ENCODE measurements at places on chromosomes 1 and 21.

DNA sequence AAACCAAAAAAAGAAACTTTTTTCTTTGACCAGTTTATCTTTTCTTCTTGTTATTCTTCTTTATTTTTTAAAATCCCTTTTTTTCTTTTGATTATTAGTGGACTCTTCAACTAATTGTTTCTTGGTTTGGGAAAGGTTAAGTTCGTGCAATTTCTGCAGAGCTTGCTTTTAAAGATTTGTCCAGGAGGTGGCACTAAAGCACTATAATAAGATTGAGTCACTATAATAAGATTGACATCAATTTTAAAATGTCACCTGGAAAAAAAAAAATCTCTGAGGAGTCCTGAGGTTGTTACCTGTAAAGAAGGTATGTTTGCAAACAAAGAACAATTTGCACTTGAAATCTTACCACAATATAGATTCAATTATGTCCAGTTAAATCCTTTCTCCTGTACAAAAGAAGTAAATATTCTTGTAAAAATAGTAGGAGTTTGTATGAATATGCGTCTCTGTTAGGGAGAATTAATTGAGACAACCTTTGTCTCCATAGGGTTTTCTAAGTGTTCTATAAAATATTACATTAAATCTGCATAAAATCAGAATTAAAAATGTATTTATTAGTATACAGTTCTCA is 166.7 kb downstream of the ADGRL4 start:
- DNase-seq: peak; percentile 2

GRCh38 chr1:213383465-213383864 is 332.4 kb downstream of the RPS6KC1 start:
- no peak for DNase-seq

DNA sequence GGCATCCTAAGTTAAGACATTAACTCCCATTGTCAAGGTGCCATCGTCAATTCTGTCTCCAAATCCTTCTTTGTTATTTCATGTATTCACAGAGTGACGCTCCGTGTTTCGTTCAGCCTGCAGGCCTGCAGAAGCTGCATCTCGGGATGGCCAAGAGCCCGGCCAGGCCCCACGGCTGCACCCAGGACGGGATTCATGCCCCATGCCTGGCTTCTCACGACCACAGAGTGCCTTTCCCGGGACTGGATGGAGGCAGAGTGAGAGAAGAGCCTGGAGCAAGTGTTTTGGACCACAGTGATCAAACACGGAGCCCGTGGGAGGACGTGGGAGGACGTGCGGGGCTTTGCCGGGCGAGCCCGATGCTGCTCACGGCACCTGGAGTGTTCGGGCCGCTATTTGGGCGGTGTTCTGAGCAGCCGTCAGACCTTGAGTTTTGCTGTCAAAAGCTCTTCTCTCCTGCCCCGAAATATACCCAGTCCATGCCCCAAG is 56.8 kb downstream of the COL6A1 start:
- DNase-seq: no peak

DNA sequence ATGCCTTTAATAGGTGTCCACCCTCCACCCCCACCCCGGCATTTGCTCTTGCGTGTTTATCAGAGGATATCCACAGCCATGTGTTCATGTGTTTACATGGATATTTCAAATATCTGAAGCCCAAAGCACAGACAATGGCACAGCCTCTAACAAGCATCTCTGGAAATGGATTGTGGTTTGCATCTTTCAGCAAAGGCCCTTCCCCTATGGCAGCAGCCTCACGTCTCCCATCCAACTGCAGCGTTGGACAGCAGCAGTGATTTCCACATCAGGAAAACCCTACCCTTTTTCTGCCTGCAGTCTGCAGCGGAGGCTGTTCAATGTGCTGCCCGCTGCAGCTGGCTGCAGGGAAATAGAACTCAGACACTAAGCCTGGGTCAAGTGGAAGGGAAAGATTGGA is 1.6 kb downstream of the RASSF5 start:
- DNase-seq: no peak

DNA sequence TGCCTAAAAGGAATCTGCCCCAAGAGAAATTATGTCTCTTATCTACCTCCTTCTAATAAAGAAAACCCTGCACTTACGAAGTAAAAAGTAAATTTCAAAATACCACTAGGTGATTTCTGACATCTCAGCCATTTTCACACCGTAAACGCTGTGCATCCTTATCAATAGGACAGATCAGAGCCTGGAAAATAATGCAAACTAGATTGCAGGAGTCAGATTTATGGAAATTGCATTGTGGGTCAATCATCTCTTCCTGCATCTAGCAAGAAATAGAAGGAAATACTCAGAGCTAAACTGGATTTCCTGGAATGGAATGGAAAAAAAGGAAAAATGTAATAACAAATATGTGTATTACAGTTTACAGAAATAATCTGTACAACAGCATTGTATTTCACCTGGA is 114.3 kb upstream of the PLPPR4 start:
- no peak for DNase-seq

DNA sequence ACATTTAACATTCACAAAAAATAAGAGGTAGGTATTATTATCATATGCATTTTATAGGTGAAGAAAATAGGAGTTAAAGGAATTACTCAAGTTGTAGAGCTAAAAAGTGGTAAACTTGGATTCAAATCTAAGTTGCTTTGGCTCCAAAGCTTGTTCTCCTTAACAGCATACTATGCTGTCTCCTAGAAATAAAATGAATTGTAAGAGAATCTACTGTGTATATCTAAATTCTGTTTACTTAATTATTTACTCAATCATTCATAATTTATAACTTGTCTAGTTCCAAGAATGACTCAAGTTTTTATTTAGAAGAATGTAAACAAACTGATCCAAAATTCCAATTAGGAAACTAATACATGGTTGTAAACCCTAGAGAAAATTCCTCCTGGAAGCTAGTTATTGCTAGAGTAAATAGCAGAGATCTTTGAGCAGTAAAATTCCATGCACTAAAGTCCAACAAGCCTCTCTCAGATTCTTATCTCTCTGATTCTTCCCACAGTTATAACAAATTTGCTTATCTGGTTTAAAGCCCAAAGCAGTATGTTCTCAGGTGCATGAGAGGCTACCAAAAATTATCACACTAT is 132.5 kb upstream of the DPT start:
- no peak for DNase-seq

- DNase-seq: no peak
Observed at GRCh38 chr1:204777591-204777990, 92.1 kb upstream of the LRRN2 start.

- no peak for DNase-seq
Observed at GRCh38 chr21:36255663-36256062, 64.3 kb upstream of the MORC3 start.

GRCh38 chr21:37496972-37497371 is 130.4 kb downstream of the DYRK1A start:
- DNase-seq: no peak

GRCh38 chr1:12309783-12310742 is 80.2 kb downstream of the VPS13D start:
- no peak for DNase-seq

DNA sequence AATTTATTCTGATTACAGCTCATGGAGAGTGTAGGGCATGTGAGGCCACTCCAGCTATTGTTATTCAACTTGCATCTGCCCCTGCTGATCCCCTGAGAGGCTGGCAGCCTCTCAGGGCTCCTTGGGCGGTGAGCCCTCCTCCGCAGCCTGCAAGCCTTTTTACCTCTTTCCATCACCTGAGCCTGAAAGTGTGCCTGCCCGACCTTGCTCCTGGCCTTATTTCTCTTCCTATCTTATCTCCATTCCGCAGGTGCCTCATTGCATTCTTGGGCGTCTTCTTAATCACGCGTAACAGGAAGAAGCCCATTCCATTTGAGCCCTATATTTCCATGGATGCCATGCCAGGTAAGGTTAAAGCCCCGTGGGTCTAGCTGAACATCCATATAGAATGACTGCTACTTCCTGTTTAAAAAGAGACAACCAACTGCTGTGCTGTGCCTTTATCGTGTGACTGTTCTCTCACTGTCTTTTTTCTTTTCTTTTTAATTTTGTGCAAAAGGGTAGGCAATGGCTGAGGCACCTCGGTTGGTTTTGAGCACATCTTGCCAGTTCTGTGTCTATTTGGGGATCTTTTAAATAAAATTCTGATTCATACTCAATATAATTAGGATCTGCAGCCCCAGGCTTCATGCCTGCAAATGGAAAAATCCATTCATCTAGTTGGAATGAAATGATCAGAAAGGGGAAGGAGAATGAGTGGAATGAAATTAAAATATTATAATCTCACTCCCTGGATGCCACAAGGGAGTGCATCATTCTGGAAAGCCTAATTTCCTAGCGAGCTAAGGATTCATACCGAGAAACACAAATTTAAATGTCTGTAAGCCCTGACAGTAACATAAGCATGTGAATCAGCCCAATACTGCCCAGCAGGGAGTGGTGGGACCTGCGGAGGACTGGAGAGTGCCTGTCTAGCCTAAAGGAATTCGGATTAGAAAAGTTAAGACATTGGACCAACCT is 38.6 kb upstream of the RCAN3 start:
- no peak for DNase-seq

DNA sequence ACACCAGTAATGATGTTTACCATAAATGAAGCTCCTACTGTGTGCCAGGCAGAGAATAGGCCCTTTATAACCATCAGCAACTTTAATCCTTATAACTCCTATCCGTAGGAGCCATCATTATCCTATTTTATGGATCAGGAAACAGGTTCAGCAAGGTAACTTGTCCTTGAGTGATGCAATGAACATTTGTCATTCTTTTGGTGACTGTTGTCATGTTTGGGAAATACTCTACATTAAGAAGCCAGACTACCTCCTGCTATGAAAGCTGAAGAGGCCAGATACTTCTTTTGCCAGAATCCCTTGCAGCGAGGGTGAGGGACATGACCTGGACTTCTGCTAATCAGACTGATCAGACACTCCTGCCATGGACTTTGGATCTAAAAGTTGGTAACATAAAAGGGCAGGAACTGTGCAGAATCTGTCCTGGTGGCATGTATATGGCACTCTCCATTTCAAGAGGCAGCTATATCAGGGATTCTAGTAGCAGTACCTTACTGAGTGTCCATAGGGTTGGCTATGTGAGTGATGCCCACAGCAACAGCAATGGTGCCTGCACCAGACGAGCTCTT is 33.1 kb upstream of the SRRM1 start:
- DNase-seq: no peak

DNA sequence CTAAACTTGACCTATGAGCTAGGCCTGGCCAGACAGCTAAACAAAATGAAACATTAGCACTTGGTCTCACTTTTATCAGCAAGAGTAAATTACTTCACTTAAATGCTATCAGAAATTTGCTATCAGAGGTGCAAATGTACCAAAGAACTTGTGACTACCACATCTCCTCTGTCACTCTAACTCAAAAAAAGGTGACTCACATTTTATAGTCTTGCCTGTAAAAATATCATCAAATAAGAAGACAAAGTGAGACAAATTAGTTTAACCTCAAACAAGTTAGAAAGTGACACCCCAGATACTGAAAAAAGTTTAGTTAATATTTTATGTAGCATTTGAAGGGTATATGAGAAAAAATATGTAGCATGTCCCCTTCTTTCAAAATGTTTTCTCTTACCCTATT is 76.9 kb downstream of the EPS15 start:
- DNase-seq: no peak
